ENCODE measurements at places on chromosomes 1 and 21. TPM values are rescaled to one million over a fixed set of nuclear protein-coding genes. Genes with fewer than 3 reads are reported as not detected.

- DNase-seq: no peak
Measured at GRCh38 chr1:78668427-78668826, 18.8 kb downstream of the IFI44 start.

GRCh38 chr1:109613361-109614147 is 5.9 kb downstream of the GNAT2 start:
- DNase-seq: no peak

Gene LCK
- total RNA-seq: 0.43 TPM

GRCh38 chr1:151457911-151458801 is 1.1 kb downstream of the POGZ start:
- DNase-seq: peak; percentile 91

Gene AADACL3
- not detected for total RNA-seq

GRCh38 chr1:59328353-59328752 is 31.5 kb downstream of the FGGY start:
- no peak for DNase-seq

DNA sequence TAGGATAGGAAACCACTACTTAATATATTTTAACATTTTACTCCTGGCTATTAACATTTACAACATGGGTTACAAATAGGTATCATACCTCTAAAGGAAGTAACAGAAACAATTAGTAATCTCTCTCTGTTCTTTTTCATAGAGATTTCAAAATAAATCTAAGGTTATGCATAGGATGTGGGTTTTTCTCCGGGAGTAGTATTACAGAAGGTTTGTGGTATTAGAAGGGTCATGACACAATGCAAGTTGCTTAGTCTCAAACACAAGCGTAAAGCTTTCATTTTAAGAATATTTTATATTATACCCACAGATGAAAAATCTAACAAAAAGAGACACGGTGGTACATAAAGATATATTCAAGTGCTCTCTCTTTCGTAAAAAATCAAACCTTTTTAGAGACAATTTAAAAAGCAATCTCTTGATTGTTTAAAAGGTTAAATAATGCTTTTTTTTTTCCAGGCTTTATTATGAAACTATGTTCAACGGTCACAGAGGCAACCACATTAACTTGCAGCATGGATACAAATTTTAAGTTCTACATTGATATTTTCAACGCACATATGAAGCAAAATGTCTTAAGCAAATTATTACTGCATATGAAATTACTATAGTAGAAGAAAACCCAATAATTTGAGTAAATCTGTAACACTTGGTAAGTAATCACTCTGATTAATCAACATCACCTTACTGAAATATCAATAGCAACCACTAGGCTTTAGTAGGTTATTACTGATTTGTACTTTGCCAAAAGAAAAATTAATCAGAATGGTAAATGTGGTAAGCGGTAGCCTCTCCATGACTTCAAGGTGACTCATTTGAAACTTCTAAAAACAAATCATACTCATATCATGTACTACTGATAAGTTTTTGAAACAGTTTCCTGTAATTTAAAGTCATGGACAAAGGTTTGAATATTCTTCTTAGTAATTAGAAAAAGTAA is 97.4 kb upstream of the GFI1 start:
- peak; percentile 83 for DNase-seq

DNA sequence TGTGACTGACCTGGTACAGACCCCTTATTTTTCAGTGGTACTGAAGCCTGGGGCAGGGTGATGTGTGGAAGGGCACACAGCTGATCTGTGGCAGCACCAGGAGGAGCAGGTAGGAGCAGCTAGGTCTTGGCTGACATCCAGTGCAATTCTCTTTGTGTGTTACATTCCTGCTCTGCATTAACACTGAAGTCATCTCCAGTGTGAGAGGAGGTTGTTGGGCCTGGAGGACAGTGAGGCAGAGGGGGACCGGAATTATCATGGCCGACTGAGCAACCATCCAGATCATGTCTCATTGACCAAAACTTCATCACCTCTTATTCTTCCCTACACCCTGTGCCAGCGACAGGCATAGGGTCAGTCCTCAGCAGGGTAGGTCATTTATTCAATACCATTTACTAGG is 1.5 kb downstream of the SLAMF8 start:
- no peak for DNase-seq

Gene NUAK2
- total RNA-seq: 12.1 TPM

GRCh38 chr1:41003640-41004220 is 17.8 kb downstream of the SLFNL1 start:
- DNase-seq: peak; percentile 99

DNA sequence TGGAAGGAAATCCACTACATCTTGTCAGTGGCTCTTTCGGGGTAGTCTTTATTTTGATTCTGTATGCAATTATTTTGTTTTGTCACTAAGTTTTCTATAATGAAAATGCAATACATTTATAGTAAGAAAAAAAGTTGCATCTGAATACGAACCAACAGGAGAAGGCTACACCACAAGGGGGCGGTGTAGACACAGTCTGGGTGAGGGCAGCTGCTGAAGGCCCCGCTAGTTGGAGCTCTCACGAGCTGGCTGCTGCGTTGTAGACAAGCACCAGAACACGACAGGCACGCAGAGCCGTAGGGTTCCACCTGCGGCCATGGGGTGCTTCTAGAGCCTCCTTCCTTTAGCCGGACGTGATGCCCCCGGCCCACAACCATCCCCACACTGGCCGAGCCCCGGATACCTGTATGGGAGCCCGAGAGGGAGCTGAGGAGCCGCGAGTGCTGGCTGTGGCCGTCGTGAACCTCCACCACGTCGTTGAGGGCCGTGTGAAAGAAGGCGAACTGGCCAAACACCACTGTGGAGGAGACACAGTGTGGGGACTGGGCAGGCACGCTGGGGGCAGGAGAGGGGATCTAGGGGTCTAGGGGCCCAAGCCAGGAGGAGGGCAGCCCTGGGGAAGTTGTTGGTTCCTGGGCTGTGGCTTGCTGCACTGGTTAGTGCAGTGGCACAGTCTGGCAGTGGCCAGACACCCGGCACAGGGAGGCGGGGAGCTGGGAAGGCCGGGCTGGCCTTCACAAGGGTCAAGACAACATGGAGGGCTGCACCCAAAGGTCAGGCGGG is 160.8 kb downstream of the ZSCAN20 start:
- peak; percentile 80 for DNase-seq

DNA sequence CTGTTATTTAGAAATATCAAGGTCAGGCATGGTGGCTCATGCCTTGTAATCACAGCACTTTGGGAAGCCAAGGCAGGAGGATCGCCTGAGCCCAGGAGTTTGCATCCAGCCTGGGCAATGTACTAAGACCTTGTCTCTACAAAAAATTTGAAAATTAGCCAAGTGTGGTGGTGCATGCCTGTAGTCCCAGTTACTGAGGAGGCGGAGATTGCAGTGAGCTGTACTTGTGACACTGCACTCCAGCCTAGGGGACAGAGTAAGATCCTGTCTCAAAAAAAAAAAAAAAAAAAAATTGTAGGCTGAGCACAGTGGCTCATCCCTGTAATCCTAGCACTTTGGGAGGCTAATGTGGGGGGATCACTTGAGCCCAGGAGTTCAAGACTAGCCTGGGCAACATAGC is 45.3 kb downstream of the PIK3CD start:
- DNase-seq: no peak

- DNase-seq: peak; percentile 74
Measured at GRCh38 chr21:46286648-46287002, 483 bp downstream of the YBEY start.

Gene C21orf58
- total RNA-seq: 5.5 TPM

Gene RHEX
- not detected for total RNA-seq

DNA sequence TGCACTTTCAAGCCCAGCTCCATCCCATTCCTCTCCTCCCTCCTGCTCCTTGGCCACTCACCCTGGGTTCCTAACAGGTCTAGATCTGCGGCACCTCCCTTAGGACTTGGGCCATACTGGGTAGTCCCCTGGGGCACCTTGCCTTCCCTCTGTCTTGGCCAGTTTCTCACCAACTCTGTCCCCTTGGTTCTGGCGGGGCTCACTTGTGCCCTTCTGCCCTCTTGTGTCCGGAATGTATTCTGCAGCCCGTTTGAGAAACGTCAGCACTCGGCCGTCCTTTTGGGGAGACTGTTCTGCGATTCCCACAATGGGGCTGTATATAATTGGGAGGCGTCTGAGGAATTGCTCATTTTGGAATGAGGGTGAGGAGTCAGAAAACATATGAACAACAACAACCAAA is 162.4 kb downstream of the ZSCAN20 start:
- peak; percentile 18 for DNase-seq

Gene SLC16A4
- 73.4 TPM for total RNA-seq

DNA sequence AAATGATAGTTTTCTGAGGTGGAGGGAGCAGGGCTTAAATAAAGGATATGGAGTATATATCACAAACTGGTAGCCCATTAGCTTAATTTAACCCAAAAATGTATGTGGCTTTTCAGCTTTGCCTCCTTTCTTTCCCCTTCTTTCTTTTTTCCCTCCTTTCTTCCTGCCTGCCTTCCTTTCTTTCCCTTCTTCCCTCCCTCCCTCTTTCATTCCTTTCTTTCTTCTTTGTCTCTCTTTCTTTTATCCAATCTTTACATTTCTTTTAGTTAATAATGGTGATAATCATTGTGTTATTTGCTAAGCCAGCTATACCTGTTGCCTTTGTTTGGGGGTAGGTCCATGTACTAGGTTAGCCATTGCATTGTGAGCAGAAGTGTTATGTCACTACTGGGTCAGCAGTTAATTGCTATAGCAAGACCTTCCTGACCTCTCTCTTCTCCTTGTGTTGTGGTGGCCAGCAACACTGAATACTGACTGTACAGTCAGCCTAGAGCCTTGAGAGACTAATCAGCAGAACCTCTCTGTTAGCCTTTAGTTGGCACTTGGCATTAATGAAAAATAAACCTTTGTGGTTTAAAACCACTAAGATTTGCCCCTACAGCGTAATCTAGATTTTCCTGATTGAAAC is 5.1 kb downstream of the GORAB start:
- no peak for DNase-seq

DNA sequence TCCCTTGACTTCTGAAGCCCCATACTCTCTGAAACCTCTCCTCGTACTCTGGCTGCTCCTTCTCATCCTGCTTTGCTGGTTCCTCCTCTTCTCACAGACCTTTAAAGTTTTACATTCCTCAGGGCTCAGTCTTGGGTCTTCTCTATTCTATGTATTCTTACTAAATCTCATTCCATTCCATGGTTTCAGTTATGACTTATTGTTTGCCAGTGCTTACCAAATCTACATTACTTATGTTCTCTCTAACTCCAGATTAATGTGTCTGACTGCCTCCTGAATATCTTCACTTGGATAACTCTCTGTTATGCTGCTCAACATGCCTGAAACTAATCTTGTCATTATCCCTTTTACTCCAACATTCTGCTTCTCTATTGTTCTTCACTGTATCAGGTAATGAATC is 5.4 kb upstream of the SLC35D1 start:
- no peak for DNase-seq

Gene SYTL1
- total RNA-seq: under 0.01 TPM

GRCh38 chr1:224432146-224432545 is 2.5 kb downstream of the WDR26 start:
- DNase-seq: peak; percentile 53

DNA sequence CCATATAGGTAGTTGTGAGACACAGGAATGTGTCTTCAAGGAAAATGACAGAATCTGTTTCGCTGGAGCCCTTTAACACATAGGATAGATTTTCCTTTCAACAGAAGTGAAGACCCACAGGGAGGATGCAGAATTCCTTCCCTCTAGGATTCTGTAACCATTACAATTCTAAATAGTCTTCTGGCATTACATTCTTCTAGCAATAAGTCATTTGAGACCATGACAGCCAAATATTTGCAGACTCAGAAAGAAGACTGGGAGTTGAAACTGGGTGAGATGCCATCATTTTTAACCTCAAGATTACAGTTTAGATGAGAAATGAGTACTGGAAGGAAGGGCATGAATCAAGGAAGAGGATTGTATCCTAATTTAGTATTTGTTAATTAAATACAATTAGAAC is 61.6 kb downstream of the ZBTB18 start:
- DNase-seq: peak; percentile 14

Gene CD1D
- under 0.01 TPM for total RNA-seq

DNA sequence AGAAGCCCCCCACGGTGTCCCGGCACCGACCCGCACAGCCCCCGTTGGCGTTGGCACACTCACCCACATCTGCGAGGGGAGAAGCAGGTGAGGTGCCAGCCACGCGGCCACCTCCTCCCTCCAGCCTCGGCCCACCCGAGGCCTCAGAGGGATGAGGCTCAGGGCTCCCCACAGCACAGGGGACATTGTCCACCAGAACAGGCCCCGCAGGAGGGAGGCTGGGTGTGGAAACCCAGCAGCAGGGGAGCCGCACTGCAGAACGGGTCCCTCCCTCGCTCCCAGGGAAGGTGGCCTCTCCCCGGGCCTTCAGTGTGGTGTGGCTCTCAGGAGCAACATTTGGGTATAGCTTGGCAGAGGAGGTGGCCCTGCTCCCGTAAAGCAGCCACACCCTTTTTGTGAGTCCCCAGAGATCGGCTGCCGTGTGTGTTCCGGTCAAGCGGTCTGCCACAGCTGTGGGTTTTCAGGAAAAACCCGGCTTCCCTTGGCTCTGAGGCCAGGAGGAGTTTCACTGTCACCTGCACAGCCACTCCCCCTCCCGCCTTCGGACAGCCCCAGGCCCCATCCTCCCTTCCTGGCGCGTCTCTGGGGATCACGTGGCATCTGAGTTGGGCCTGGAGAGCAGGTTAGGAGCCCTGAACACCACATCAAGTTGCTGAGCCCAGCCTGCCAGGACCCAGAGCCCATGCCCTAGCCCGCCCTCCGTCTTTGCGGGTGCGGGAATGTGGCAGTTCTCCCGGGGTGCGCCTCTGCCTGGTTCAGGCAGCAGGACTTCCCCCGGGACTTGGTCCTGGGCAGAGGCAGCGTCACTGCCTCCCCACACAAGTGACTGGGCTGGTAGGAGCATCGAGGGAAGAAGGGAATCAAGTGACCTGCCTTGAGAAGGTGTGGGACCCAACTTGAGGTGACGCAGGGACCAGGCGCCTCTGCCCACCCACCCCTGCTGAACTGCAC is 64.0 kb downstream of the MEGF6 start:
- no peak for DNase-seq

DNA sequence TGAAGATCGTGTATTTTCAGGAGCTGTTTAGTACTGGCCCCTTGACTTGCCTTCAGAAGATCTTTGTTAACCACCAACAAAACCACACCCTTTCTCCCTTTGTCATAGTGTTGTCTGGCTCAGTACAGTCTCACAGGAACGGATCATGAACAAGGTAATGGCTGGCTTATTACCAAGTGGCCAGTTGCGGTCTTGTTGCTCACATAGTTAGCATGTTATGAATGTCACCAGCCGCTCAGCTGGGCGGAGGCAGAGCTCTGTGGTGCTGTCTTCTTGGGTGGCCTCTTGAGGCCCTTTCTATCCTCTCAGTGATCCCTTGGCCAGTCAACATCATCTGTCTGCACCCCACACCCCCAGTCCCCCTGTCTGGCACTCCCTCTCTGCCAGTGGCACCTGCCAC is 21.4 kb downstream of the CNIH3 start:
- peak; percentile 71 for DNase-seq

Measured in fibroblast of villous mesenchyme (primary cell).